ENCODE measurements at places on chromosomes 5 and 9.
A peak's percentile ranks its signal among the peaks of the same experiment; 100 is the strongest.

DNA sequence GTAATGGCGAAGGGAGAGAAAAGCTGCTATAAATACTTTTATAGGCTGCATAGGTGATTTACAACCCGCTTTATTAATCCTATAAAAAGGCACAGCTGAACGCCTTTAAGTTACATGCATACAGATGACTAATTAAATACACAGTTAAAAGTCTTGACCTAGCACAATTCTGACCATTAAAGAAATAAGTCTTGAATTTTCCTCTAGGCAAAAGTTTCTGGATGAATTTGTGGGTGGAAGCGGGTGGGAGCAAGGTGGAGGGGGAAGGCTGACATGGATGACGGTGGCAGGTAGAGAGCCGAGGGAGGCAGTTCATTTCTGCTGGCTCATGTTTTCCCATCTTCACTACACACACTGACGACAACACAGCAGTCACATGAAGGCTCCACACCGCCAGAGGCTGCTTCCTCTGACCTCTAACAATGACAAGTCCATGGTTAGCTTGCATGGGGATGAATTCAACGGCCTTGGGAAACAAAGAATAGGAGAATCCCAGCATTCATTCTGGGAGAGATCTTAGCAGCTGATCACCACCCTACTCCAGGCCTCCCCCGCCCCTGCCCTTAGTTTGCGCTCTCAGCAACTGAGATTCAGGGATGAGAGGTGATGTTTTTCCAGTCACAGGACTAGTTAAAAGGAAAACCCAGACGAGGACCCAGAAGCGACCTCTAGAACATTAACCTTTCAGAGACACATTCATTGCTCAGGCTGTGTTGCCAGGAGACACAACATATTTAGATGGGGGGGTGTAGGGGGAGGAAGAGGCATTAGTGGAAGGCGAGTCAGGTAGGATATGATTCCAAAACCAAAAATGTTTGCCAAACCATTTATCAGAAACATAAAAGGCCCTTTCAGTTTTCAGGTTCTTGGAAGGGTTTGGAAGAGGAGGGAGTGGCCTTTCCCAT lies 329.3 kb downstream of the PIK3R1 start:
- DNase-seq, result no peak

DNA sequence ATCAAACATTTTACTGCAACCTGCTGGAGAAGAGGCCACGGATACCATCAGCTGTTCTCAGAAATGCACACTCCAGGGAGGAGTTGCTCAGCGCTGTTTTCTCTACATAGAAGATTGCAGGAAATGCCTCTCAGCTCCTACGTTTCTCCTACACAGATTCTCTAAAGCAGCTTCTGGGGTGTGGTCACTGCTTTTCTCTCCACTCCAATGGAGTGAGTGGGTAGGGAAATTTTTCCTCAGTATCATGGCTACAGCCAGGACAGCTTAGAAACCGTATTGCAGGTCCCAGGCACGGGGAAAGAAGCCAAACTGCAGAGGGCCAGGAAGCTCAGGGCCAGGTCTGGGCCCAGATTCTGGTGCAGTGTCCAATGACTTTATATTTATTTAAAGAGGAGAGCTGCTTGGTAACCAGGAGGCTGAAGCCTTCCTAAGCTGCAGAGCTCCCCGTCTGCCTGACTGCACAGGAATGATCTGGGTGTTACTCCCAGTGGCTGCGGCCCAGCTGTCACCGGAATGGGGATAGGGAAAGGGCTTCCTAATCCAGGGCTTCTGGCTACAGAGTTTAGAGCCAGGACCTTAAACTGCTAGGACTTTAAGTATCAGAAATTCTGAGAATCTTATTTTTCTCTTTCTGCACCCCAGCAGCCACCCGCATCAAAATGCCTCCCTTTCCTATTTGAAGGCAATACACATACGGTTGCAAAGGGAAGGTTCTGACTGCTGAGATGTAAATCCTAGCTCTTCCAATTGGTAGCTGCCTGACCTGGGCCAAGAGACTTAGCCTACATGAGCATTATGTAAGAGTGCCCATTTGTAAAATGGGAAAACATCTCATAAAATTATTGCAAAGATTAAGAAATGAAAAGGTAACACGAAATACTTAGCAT lies 1.4 kb upstream of the SPTAN1 start:
- no peak for DNase-seq

DNA sequence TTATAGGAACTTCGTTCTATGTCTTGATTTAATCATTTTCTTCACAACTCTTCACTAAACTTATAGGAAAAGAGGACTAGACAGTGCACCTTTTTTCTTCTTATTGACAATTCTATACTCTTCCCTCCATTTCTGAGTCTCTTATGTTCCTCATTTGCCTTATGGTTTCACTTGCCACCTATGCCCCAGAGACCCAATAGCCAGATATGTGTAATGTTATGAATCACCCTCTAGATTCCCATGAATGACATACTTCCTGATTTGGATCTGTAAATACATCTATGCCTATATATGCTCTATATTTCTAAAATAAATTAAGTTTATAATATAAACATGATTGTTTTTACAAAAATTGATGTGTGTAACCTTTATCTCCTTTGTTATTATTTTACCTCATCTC lies 514.1 kb upstream of the MEF2C start:
- no peak for DNase-seq

DNA sequence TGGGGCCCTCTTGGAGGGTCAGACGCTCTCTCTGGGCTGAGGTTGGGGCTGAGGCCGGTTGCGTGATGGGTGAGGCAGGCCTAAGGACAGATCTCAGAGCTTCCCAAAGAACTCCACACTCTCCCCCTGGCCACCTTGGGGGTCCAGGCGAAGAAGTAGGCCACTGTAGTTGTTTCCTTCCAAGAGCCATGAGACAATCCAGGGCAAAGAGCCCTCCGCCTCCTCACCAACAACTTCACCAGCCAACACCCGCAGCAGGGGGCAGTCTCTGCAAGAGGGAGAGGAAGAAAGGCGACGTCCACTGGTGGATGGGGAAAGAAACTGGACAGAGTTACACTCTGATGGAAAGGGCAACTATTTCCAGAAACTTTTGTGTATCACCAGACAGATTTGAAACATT lies 10.7 kb downstream of the SLC35A4 start:
- peak; percentile 61 for DNase-seq

GRCh38 chr9:37693260-37693659 lies 42.5 kb downstream of the FRMPD1 start:
- DNase-seq, result no peak

GRCh38 chr5:372556-372995 lies 51.1 kb downstream of the AHRR start:
- DNase-seq, result peak; percentile 22

GRCh38 chr5:177510567-177511053 lies 984 bp upstream of the DOK3 start:
- no peak for DNase-seq

- DNase-seq, result no peak
These were observed 1.1 kb downstream of the BHMT start for GRCh38 chr5:79112703-79113058.

DNA sequence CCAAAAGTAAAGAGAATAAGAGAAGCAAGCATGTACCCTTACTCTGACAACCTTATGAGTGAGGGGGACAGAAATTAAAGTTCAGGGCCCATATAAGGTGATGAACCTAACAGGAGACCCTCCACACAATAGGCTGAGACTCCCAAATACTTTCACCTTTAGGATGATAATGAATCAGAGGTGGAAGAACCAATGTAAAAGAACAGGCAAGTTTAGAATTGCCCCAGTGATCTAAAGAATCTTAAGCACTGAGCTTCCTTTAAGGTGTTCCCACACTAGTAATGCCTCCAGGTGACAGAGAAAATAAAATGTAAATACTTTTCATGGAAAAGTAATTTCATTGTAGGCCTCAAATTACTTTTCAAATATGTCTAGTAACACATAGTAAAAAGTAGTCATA lies 8.2 kb upstream of the FAM151B start:
- no peak for DNase-seq

GRCh38 chr5:115168829-115169486 lies 750 bp downstream of the TRIM36 start:
- DNase-seq, result peak; percentile 28

GRCh38 chr9:93057703-93058354 lies 672 bp upstream of the SUSD3 start:
- DNase-seq, result no peak

GRCh38 chr9:37542488-37542887 lies 33.7 kb downstream of the FBXO10 start:
- DNase-seq, result no peak

GRCh38 chr5:32840606-32841005 lies 129.5 kb downstream of the NPR3 start:
- no peak for DNase-seq

GRCh38 chr9:85062385-85063022 lies 393.0 kb downstream of the NTRK2 start:
- DNase-seq, result no peak

Data from Caco-2 (cell line).